ENCODE measurements at places on chromosomes 12 and 14.

DNA sequence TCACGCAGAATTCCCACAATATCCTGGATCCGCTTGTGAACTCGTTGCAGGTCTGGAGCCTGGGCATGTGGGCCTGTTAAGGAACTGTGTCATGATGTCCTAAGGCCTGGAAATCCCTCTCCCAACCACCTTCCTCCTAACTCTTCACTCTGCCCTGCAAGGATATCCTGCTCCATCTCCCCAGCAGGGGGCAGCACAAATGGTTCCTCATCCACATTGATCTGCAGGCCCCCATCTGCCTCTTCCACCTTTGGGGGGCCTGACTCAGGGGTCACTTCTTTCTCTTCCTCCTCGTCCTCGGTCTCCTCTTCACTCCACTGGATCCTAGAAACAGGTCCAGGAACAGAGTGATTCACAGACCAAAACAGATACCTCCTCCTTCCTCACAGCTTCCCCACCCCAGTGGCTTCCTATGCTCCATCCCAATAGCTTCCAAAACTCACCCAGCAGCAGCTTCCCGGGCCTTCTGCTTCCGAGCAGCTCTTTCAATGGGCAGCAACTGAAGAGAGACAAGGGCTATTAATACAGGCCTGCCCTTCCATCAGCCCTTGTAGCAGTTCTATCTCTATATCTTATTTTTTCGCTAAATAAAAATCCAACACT is 4.5 kb downstream of the NOP2 start:
- peak; percentile 28 for DNase-seq

DNA sequence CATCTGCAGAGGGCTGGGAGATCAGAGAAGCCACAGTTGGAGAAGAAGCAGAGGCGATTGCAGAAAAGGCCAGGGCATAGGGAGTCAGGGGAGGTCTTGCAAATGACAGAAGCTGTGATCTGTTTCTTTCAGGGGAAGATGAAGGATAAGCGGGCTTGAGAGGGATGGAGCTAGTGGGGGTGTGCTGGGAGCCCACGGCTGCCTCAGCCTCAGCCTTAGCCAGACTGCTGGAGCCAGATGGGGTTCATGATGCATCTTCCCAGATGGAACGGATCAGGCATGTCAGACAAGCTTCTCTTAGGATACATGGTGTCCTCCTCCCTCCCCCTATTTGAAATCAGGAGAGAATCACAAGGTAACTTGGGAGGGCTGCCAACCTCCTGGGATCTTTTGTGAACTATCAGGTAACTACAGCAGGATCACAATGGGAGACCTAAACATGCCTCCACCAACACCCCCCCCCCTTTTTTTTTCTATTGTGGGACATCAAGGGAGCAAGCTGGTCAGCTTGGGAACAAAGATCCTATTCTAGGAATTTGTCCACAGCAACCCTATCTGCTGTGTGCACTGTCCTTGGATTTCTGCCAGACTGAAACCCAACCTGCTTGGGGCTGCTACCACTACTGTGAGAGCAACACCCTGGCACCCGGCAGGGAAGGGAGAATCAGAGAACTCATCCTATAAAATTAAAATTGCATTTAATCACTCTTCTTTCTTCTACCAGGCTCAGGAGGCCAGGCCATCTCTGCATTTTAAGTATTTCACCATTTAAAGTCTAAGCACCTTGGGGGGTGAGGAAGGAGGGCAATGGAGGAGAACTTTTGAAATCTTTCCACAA is 10.7 kb upstream of the ATP2A2 start:
- no peak for DNase-seq

- no peak for DNase-seq
Observed at GRCh38 chr12:128825835-128826234, 2.1 kb upstream of the SLC15A4 start.

- DNase-seq: no peak
Observed at GRCh38 chr14:101173698-101174521, 270.4 kb upstream of the RTL1 start.

GRCh38 chr12:44848703-44849085 is 27.4 kb downstream of the NELL2 start:
- DNase-seq: no peak

DNA sequence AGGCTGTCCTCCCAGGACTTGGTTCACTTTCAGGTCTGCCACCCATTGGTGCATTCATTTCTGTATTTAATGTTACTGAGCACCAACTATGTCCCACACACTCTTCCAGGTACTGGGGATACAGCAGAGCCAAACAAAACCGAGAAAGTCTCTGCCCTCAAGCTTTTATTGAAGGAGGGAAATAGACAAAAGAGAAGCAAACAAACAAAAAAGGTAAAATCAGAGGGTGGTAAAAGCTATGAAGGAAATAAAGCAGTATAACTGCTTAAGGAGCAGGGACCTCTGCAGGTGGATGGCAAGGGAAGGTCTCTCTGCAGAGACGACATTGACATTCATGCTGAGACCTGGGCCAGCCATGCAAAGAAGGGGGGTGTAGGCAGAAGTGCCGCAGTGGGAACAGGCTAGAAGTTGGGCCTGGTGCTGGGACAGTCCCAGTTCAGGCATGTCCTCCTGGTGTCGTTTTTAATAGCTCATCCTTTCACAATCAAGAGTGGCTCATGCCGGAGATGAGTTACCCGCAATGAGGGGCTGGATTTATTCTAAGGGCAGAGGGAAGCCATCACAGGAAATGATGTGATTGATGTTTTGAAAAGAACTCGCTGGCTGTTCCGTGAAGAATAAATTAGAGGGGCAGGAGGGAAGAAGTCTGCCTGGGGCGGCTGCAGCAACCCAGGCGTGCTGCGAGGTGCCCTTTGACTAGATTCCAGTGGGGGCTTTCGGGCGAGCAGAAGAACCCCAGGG is 72.8 kb downstream of the IRF2BPL start:
- DNase-seq: peak; percentile 22

GRCh38 chr12:33248364-33248763 is 191.3 kb downstream of the SYT10 start:
- DNase-seq: no peak

- no peak for DNase-seq
Observed at GRCh38 chr12:39103552-39104165, 198.3 kb upstream of the CPNE8 start.

- DNase-seq: no peak
Observed at GRCh38 chr12:102957339-102958050, at the start of gene ASCL1. Gene ASCL1, plus strand, starts transcription at chr12:102957674. Its CDS starts 571 bp downstream, at chr12:102958245.

- no peak for DNase-seq
Observed at GRCh38 chr12:49621651-49622500, 1.5 kb upstream of the PRPF40B start.

GRCh38 chr14:63705561-63706070 is 22.2 kb downstream of the SGPP1 start:
- DNase-seq: no peak

DNA sequence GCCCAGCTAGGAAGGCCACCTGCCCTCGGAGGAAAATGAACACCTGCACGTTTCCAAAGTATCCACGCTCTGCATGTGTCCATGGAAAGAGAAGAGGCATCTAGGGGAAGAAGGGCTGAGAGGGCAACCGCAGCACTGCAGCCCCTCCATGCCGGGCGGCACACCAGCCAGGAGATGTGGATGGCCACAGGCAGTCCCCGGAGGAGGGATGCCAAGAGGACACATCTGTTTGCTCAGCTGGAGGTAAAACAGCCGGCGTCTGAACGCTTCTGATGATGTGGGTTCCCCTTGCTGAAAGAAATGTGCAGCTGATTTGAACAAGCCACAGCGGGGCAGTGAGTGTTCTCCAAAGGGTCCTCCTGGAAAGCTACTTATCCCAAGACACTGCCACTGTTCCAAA is 34.0 kb downstream of the CHGA start:
- DNase-seq: no peak

DNA sequence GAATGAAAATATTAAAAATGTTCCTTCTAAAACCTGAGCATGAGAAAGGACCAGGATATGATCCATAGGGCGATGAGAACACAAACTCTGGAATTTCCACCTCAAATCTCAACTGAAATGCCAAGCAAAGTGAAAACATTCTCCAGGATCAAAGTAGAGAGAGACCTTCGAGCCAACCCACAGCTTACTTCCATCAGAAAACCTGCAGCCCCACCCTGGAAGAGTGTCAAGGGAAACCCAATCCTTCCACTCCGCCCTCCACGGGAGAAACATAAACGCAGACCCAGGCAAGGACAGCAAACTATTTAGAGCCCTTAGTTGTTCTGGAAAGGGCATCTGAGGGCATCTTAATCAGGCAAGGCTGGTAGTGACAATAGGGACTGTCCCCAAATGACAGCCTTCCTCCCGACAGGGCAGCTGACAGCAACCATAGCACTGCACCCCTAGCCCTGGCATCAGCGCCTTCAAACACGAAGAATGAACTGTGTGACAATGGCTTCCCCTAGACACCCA is 21.8 kb downstream of the SLC15A4 start:
- no peak for DNase-seq

DNA sequence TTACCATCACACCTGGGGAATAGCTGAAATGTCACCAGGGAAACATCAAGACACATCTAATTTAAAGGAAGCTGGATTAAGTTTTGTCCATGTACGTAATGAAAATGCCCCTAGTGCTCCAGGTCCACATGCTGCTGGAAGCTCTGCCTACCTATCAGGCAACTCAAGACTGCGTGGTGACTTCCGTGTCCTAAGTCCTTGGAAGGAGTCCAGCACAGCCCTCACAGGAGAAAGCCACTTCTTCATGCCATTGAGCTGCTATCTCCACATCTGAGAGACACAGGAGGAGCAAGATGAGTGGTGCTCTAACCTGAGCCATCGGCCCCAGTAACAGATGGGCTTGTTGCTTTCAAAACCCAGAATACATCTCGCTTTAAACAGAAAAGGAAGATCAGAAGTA is 316.4 kb downstream of the DPF3 start:
- no peak for DNase-seq

DNA sequence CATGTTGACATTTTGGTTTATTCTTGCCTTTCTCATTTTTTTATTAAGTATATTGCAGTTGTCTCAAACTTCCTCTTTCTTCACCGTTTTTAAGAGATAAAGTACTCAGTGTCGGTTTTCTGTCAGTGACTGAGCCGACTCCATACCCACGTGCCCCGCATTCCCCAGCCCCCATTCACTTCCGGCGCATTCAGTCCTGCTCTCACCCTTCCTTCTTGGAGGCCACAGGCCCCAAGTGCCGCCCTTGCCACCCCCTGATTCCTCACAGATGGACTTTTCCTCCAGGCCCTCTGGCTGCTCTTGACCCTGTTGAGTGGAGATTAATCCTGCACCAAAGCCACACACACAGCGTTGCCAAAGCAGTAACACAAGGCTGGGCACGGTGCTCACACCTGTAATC is 19.1 kb upstream of the DNAH10 start:
- DNase-seq: no peak

DNA sequence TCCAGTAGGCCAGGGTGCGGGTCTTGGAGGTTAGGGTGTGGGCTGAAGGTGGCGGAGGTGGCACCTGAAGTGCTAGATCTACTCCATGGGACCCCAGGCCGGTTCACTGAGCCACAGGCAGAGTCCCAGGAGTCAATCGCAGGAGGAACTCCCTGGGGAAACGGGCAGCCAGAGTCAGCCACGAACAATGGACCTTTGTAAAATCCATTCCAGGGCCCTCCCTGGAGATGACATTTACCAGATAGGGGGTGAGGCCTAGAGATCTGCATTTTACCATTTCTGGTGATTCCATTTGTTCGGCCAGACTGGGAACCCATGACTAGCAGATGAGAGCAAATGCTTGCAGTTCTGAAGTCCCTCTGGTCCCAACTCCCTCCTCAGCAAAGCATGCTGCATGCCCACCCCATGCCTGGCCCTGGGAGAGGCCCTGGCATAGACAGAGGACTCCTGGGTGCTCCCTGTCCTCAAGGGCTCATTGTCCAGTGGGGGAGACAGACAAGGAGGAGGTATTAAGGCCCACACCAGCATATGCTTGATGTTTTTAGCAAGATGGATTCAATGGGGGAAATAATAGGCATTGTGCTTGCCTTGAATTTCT is 115.5 kb downstream of the EML1 start:
- no peak for DNase-seq

DNA sequence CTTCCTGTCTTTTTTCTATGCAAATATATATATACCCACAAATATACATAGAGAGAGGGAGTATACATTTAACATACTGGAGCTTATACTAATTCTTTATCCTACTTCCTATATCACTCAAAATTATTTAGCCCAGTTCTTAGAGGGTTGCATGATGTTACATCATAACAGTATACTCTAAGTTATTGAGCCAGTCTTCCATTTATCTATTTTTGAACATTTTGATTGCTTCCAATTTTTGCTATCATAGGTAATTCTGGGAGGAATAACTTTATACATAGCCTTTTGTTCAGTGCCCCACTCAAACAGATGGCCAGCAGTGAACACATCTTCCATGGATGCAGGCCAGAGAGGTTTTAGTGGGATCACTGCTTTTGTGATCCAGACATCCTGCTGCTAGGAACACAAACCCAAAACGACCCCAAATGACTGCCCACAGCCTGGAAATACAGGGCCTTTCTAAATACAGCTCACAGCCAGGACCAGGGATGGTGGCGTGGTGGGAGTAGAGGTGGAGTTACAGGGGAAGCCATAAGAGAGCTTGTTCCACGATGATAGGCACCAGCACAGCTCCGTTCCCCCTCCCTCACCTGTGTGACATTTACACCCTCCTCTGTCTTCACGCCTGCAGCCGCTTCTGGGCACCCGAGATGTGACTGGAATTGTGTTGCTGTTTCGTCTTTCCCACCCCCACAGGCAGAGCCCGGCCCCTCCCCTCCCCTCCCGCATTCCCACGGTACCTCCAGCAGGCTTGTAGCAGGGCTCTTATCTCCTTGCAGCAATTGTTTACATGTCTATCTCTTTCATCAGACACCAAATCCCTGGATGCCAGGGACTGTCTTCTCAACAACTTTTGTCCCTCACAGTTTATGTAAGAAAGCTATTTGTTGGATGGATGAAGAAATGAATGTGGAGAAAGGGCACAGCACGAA is 30.7 kb upstream of the HDAC7 start:
- no peak for DNase-seq

Measured in activated CD4-positive, CD25-positive, alpha-beta regulatory T cell (primary cell).